ENCODE measurements at places on chromosomes 2 and 18.

DNA sequence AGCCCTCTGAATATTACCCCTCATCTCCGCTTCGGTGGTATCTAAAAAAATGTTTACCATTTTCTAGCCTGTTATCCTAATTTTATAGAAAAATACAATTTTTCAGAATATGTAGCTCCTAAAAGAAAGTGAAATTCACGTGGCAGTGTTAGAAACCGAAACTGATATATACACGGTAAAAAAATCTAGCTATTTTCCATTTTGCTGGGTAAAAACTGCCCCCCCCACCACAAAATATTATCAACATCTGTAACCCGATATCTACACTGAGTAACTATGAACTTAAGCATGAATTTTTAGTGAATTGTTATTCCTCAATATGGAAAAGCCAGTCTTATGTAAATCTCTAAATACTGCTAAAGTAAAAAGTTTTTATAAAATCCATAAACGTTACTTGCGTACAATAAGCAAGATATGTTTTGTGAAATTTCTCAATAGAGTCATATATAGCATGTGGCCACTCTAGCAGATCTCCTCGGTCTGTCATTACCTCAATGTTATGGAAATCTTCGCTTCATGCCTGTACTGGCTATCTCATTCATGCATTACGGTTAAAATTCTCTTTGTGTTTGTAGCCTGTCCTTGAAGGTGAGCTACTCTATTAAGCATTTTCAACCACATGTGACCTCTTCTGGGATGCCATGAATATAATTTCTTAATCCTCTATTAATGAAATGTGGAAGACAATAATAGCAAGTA is 524.2 kb downstream of the TRIB2 start:
- no peak for DNase-seq

DNA sequence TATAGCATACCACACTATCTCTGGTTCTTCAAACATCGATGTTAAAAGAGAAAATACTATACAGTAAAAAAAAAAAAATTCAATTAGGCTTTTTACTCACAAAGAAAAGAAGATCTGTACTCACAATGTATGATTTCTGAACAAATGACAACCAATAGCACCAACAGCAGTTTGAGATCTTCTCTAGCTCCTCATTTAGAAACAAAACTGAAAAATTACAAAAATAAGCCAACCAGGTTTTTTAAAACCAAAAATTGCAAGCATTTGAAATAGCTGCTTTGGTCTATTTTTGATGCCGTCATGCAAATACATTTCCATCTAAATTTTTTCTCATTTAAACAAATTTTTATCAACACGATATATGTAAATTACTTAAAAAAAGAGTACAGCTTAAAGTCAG is 34.3 kb upstream of the RALBP1 start:
- no peak for DNase-seq

GRCh38 chr2:166444306-166444705 is 49.7 kb downstream of the SCN7A start:
- no peak for DNase-seq

- DNase-seq: no peak
Measured at GRCh38 chr2:21757805-21758430, 634.1 kb downstream of the TDRD15 start.

- DNase-seq: no peak
Measured at GRCh38 chr2:219180961-219181360, 2.9 kb downstream of the RETREG2 start.

DNA sequence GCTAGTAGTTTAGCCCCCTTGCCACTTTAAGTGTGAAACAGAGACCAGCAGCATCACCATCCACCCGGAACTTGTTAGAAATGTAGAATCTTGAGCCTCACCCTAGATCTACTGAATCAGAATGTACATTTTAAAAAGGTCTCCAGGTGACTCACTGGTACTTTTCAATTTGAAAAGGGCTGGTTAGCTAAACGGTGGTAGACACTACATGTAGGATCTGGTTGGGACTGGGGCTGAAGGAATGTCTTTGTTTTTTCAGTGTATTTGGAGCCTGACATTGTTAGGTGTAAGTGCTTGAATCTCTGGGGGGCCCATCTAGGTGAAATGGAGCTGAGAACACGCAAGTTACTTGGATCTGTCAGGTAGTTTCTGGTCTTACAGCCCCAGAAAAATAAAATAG is 44.0 kb upstream of the XPO1 start:
- DNase-seq: no peak

DNA sequence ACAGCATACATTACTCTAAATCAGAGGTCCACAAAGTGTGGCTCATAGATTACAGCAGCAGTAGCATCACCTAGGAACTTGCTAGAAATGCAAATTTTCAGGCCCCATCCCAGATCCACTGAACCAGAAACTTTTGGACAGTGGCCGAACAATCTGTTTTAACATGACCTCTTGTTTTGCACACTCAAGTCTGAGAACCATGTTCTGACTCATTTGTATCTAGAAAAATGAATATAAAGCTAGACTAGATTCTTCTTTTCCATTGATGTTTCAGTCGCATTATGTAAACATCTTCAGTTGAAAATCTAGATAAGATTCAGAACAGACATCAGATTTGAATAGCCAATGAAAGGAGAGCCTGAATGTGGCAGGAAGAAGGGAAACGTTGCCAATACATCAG is 608.8 kb downstream of the LRP1B start:
- no peak for DNase-seq

DNA sequence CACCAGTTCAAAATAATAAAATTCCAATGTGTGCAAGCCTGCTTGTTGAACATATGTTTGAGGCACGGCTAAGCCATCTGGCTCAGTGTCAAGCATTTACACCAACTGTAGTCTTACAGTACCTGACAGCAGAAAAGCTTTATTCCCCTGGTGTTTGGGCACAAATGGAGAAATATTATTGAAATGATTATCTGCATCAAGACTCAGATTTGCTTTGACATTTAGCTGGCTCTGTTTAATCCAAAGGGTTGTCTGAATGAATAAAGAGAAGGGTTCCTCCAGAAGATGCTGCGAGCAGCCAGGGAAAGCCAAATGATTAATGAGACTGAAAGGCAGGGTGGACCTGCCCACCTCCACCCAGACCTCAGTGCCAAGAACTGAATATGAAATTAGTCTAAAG is 393.2 kb upstream of the GALNT5 start:
- DNase-seq: no peak

All from nephron progenitor cell (in vitro differentiated cells).